Heart right ventricle (tissue), 16 donors: ENCODE measurements at places on chromosomes 12 and 14. TPM values are rescaled to one million over a fixed set of nuclear protein-coding genes. Genes with fewer than 3 reads are reported as not detected.

PLXNC1 gene
- polyA plus RNA-seq, result 0.72 TPM

ZC3H10 gene
- polyA plus RNA-seq, result 2.1 TPM

SERPINA10 gene
- not detected for polyA plus RNA-seq

KRT78 gene
- not detected for polyA plus RNA-seq

SSTR1 gene
- polyA plus RNA-seq, result 0.48 TPM

COCH gene
- polyA plus RNA-seq, result 0.49 TPM

MYF6 gene
- polyA plus RNA-seq, result 0.04 TPM

NELL2 gene
- polyA plus RNA-seq, result 0.06 TPM

AQP2 gene
- not detected for polyA plus RNA-seq

SERPINA5 gene
- polyA plus RNA-seq, result 4.9 TPM

FLRT2 gene
- 1.1 TPM for polyA plus RNA-seq

DNAH10 gene
- polyA plus RNA-seq, result 0.07 TPM

LRTM2 gene
- not detected for polyA plus RNA-seq

GPR84 gene
- polyA plus RNA-seq, result not detected

STON2 gene
- 0.33 TPM for polyA plus RNA-seq

M6PR gene
- polyA plus RNA-seq, result 67.1 TPM

SPRYD4 gene
- polyA plus RNA-seq, result 2.3 TPM

DCN gene
- 703 TPM for polyA plus RNA-seq

RHEBL1 gene
- polyA plus RNA-seq, result 0.73 TPM

KLRF2 gene
- polyA plus RNA-seq, result not detected

TMCC3 gene
- 0.88 TPM for polyA plus RNA-seq

MGAT2 gene
- 18.9 TPM for polyA plus RNA-seq

EML5 gene
- polyA plus RNA-seq, result 0.04 TPM

SLC7A8 gene
- polyA plus RNA-seq, result 7.8 TPM

GLI1 gene
- polyA plus RNA-seq, result 0.15 TPM

WSCD2 gene
- polyA plus RNA-seq, result 0.01 TPM

MUCL1 gene
- polyA plus RNA-seq, result not detected

BDKRB1 gene
- 0.09 TPM for polyA plus RNA-seq

STRN3 gene
- 13.8 TPM for polyA plus RNA-seq

GLIPR1L1 gene
- polyA plus RNA-seq, result not detected
